GM13977 (cell line): ENCODE measurements at places on chromosomes 13 and 19.
A peak's percentile ranks its signal among the peaks of the same experiment; 100 is the strongest.

GRCh38 chr13:39540929-39541605, 61.9 kb downstream of the LHFPL6 start:
- DNase-seq, result no peak

- no peak for DNase-seq
These were observed 16.5 kb downstream of the KLK4 start for GRCh38 chr19:50894478-50895356.

GRCh38 chr13:74132776-74133656, 1.2 kb downstream of the KLF12 start:
- peak; percentile 21 for DNase-seq

DNA sequence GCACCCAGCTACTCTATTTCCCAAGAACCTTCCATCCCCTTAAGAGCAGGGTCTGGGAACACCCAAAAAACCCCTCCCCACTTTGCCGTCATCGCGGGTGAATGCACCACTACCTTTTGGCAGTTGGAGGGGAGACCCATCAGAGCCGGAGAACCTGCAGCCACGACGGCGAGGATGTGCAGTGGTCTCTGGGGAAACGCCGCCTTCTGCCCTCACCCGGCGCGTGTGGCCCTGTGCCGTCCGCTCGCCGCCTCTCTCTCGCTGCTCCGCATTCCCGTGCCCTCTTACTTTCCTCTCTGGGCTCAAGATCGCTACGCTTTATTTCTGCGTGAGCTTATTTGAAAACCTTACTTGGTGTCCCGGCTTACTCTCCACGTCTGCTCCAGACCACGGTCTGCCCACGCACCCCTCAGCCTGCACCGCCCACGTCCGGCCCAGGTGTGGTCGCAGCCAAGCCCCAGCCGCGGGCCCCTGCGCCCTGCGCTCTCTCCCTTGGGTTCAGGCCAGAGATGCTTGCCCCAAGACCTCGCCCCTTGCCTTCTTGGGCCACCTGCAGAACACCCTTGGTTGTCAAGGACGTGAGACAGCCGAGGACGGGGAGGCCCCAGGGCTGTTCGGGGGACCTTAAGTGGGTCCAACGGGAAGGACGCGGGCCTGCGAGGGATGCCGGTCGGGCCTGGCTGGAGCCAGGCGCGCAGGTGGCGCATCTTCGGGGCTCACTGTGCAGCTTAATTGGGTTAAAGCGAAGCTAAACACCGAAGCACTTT, 2.0 kb upstream of the MAB21L1 start:
- DNase-seq, result peak; percentile 22

GRCh38 chr13:25151626-25152195, 20.4 kb downstream of the AMER2 start:
- DNase-seq, result no peak

GRCh38 chr13:73340069-73340468, 281.3 kb downstream of the KLF5 start:
- no peak for DNase-seq

GRCh38 chr13:113550453-113550852, 34.1 kb upstream of the TFDP1 start:
- DNase-seq, result no peak

GRCh38 chr13:110338441-110339101, 31.5 kb downstream of the COL4A2 start:
- no peak for DNase-seq

DNA sequence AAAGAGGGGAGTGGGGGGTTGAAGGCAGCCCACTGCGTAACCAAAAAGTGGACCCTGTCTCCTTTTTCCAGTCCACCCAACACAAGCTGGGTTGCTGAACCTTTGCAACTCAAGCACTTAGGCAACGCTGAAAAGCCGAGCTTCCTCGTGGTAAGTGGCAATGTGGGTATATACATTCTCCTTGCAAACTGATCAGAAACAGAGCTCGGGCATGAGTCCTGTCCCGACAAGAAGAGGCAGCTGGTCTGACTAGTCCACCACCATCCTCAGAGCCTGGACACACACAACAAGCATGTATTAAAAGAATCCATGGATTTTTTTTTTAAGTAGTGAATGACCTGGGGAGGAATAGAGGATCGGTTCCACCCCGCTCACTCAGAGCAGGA, 240.6 kb upstream of the ZNF507 start:
- DNase-seq, result no peak

DNA sequence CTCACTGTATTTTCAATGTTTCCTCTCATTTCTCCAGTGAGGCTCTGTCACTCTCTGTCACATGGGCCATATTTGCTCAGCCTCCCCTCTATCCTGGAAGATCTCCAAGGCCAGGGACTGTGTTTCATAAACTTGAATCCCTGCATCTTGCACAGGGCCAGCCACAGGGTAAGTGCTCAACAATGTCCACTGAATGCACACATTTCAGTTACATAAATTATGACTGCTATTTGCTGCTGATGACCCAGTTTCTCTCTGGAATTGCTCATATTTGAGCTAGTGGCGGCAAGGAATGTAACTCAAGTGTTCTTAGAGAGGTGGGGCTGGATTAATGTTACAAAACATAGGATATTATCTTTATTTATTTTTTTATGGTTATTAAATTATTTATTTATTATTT, 6.1 kb downstream of the CLC start:
- no peak for DNase-seq

DNA sequence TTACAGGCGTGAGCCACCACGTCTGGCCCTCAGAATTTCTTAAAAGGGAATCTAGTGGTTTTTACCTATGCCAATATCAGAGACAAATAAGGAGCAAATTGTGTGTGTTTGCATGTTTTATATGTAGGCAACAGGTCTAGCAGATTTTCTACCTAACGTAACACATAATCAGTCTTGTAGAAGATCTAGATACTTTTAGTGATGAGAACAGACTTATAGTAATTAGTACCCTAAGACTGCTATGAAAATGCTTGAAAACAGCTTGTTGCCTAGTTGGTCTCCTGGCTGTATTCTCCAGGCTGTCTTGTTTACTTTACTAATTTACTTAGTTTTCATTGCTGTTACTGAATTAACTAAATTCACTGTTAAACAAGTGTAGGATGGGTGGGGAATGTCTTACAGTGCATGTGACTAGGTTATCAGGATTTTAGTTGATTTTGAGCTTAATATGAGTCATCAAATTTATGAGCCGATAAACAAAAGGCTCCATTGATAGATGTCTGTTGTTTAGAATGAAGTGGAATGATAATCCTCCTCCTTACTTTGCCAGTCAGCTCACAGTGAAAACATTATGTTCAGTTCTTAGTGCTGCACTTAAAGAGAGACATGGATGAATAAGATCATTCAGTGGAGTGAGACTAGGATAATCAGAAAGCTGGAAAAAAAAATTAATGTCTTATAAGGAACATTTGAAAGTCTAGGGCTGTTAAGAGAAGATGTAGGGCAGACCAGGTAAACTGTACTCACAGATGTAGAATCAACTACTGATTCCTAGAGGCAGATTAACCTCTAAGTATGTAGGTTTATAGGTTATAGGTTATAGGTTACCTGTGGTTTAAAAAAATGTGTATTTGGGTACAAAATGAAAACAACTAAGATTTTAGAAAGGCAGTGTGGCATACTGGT, 22.4 kb downstream of the GTF2F2 start:
- no peak for DNase-seq

DNA sequence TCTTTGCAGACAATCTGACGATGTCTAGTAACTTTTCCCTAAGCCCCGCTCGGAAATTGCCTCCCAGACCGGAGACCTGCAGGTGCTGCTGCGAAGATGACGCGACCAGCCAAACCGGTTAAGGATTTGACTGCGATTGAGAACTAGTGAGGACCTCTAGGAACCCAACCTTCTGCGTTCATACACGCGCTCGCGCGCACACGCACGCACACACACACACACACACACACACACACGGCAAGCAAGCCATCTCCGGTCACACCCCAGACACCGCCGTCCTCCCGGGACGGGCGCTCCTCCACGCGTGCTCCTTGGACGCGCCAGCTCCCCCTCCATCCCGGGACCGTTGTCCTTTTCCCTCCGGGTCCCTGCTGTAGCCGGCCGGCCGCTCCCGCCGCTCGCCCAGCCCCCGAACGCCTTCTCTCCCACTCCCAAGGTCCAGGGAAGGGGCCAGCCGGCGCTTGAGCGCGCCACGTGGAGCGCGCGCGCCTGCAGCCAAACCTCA, 1.2 kb downstream of the TBC1D4 start:
- peak; percentile 54 for DNase-seq

DNA sequence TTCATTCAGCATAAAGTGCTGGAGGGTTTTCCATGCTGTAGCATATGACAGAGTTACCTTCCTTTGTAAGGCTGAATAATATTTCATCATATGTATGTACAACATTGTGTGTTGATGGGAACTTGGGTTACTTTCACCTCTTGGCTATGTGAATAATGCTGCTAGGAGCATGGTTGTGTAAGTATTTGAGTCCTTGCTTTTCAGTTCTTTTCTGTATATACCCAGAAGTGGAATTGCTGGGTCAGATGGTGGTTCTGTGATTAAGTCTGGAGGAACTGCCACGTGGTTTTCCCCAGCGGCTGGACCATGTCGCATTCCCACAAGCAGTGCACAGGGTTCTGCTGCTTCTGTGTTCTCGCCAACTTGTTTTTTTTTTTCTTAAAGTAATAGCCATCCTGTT, 101.2 kb upstream of the TEX29 start:
- DNase-seq, result no peak

- no peak for DNase-seq
These were observed 19.6 kb downstream of the C13orf46 start for GRCh38 chr13:113954046-113954835.

DNA sequence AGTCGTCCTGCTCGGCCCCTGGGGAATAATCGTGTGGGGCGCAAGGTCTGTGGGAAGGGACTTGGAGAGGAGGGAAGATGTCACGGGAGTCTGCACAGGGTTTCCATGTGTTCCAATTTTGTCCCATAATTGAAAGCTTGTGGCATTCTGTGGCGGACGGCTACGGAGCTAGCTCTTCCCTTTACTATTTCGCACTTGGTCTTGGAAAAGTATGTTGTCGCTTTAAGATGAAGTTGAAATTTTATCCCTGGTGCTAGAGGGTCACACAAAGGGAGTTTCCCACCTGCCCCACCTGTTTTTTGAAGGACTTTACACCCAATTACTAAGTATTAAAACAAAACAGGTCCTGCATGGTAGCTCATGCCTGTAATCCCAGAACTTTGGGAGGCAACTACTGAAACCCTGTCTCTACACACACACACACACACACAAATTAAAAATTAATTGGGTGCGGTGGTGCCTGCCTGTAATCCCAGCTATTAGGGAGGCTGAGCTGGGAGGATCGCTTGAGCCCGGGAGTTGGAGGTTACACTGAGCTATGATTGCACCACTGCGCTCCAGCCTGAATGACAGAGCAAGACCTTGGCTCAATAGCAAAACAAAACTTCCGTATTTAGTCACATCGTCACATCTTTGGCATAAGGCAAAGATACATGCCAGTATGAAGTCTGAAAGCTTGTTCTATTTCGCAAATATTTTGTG, 967 bp upstream of the TPT1 start:
- peak; percentile 26 for DNase-seq
